ENCODE measurements at places on chromosomes 6 and 20.

DNA sequence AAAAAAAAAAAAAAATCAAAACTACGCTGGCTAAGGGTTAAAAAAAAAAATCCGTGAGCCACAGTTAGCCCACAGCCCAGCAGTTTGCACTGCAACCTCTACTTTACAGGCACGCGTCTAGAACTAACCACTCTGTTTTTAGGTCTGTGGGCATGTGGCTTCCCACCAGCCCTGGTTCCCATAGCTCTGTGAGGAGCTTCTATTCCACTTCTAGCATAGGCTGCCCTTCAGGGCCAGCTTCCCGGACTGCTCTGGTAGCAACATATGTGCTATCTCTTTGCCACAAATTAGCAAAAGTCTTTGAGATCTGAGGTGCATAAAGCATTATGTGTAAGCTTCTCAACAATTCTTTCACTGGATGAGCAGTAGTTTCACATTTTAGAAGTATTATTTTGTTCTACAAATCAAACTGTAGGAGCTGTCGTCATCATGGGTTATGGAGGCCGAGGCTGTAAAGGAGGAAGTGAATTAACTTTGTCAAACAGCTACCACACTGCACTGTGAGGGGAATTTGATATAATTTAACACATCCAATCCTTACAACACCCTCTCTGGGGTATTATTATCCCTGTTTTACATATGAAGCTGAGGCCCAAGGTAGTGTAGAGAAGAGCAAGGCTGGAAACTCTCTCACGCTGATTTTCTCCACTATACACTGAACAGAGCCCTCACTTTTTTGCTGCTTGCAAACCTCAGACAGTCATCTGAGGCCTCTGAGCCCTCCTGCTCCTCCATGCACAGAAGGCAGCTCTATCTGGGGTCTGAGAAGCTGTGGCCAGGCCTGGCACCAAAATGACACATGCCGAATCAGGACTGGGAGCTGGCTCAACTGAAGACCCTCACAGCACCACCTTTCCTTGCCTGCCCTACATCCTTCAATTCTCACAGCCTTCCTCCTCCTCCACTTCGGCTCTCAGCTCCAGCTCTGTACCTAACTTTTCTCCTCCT, 35.4 kb downstream of the MAN1A1 start:
- DNase-seq, result no peak

DNA sequence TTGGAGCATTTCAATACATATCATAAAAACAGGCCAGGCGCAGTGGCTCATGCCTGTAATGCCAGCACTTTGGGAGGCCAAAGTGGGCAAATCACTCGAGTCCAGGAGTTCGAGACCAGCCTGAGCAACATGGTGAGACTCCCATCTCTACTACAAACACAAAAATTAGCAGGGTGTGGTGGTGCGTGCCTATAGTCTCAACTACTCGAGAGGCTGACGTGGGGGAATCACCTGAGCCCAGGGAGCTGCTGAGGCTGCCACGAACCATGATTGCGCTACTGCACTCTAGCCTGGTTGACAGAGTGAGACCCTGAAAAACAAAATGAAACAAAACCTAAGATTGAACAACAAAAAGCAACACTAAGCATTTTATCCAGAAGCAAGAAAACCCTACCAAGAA, 47.2 kb downstream of the BACH2 start:
- no peak for DNase-seq

DNA sequence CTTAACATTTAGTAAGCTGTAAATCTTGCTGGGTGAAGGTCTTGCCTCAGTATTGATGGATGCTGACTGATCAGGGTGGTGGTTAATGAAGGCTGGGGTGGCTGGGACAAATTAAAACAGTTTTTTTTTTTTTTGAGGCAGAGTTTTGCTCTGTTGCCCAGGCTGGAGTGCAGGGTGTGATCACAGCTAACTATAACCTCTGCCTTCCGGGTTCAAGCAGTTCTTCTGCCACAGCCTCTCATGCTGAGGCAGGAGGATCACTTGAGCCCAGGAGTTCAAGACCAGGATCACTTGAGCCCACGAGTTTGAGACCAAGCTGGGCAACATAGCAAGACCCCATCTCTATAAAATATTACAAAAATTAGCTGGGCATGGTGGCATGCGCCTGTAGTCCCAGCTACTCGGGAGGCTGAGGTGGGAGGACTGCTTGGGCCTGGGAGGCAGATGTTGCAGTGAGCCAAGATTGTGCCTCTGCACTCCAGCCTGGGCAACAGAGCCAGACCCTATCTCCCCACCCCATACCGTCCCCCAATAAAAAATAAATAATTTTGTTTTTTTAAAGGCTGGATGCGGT, 67.2 kb downstream of the NCOA3 start:
- no peak for DNase-seq

DNA sequence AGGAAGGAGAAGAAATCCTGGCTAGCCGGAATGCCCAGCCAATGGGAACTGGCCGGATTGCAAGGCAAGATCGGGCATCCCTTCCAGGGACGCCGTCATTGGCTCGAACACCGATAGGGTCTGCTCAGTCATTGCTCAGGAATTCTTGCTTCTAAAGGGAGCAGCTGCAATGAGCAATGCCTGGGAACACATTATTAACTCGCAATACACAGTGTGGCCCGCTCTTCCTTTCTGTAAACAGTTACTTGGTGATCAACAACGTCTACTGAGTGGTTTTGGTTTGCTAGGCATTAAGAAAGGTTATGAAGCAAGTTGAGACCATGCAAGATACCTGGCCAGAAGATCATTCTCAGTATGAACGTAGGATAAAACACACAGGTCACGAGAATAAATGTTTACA, 165.4 kb upstream of the CITED2 start:
- DNase-seq, result no peak

DNA sequence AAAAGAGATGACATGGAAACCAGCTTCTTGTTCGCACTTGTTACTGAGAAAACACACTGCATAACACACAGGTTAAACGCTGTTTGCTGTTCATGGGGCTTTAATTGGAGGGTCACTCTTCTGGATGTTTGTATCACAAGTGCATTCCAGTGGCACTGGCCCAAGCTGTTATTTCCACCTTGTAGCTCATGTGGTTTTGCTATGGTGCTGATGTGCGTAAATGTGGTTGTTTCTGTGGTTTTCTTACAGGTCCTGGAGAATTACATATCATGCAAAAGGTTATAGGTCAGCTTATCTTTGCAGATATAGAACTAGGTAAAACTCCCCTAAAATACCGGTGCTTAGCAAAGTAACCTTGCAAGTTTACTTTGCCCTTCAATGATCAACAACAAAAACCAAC, 89.3 kb upstream of the AHI1 start:
- DNase-seq, result no peak
